ENCODE measurements at places on chromosomes 7 and 10.

GRCh38 chr10:29643771-29644501 lies 9.2 kb upstream of the SVIL start:
- no peak for DNase-seq

- DNase-seq, result no peak
Observed at GRCh38 chr7:122137251-122138077, 6.6 kb downstream of the AASS start.

DNA sequence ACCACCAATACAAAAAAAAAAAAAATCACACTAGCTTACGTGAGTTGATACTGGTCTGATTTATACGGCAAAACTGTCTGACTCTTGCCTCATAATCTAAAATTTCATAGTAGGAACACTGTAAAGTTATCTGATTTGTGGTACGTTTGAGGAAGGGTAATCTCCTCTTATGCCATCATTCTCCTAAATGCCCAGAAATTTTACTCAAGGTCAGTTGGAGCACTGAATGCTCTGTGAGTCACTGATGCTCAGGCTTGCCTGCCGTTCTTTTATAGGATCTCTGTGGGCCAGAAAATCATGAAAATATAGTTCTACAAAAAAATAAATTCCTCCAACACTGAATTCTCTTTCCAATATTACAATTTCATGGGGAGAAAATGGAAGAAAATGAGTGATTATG lies 135.7 kb downstream of the PDE1C start:
- DNase-seq, result no peak

GRCh38 chr7:99929730-99930053 lies 272 bp upstream of the GJC3 start:
- no peak for DNase-seq

GRCh38 chr7:26365077-26365900 lies 73.6 kb downstream of the SNX10 start:
- DNase-seq, result peak; percentile 67

DNA sequence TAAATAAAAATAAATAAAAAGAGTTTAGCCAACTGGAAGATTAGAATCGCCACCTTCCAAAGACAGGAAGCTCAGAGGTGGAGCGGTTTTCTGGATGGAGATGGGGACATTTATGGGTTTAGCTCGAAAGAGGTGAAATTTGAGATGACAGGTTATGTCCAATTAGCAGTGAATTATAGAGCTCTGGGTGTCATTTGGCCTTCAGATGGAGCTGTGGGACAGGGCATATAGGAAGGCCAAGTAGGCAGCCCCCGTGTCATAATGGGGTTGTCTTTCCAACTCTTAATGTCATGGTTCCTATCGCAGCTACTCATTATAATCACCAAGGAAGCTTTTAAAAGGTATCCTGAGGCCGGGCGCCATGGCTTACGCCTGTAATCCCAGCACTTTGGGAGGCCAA lies 21.0 kb upstream of the EEPD1 start:
- no peak for DNase-seq

- no peak for DNase-seq
Observed at GRCh38 chr7:90944021-90944420, 320.2 kb upstream of the FZD1 start.

GRCh38 chr7:91313113-91313512 lies 48.9 kb downstream of the FZD1 start:
- DNase-seq, result no peak

GRCh38 chr10:34716958-34717357 lies 98.1 kb downstream of the PARD3 start:
- no peak for DNase-seq

GRCh38 chr10:117480097-117480496 lies 62.4 kb upstream of the EMX2 start:
- no peak for DNase-seq

DNA sequence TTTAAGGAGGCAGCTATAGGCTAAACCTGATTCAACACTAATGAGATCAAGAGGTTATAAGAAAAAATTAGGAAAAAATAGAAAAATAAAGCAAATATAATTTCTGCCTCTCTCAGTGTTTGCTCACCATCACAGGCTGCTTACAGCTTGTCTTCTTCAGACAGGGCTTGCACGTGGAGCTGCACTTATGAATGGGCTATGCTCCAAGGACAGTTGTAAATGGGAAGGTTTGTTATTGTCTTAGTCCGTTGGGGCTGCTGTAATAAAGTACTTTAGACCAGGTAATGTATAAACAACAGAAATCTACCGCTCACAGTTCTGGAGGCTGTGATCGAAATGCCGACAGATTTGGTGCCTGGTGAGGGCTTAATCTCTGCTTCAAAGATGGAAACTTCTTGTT lies 219.8 kb downstream of the NEBL start:
- DNase-seq, result no peak

- no peak for DNase-seq
Observed at GRCh38 chr10:132654708-132655661, 117.4 kb downstream of the INPP5A start.

GRCh38 chr7:40356871-40357709 lies 222.3 kb downstream of the SUGCT start:
- no peak for DNase-seq

DNA sequence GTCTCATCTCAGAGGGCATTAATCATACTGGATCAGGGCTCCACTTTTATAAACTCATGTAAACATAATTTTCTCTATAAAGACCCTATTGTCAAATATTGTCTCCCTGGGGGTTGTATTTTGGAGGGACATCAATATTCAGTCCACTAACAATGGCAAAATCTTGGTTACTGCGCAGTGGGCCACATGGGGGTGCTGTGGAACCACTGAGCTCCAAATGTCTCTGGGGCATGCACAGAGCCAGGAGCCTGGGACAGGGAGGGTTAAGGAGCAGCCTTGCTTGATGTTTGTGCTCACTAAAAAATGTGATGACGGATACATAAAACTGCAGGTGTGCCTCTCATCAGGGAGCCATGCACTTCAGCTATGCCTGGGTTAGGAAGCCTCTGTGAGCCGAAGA lies 62.1 kb upstream of the PRSS58 start:
- no peak for DNase-seq

DNA sequence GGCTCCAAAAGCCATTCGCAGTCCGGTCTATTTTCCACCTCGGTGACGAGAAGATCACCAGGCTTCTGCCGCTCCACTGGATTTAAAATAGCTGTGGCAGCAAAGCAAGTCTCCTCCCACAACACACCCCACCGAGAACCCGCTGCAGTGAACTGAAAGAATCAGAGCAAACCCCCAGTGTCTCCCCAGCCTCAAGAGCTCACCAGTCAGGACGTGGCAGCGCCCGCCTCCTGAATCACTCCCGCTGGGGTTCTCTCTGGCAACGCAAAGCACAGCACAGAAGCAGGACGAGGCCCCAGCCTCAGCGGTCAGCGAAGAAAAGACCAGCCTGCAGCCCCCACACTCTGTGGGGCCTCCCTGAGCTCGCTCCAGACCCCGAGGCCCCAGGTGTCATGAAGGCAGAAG lies 126.1 kb upstream of the PPP2R2D start:
- no peak for DNase-seq

GRCh38 chr7:87463982-87464381 lies 11.5 kb downstream of the ABCB4 start:
- no peak for DNase-seq

DNA sequence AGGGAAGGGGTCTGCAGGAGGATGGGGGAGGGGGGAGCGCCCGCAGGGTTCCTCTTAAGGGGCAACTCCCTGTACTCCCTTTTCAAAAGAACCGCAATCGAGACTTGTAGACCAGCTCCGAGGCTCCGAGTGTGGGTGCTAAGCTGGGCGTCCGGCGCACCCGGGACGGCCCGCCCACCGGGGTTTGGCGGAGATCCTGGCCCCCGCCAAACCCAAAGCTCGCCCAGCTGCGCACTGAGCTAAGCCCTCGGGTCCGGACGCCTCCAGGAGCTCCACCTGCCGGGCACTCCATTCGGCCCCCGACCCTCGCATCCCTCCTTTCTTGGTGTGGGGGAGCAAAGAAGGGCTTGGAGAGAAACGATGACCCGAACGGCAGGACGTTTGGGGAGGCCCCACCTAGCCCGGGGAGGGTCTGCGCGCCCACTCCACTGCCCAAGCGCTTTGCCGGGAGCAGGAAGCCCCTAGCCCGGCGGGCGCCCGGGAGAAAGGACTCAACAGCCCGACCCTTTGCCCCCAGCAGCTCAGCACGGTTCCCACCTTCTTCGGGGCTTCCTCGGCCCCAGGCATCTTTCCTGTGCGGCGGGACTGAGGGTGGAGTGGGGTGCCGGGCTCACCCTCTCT lies 651 bp downstream of the AFAP1L2 start:
- DNase-seq, result no peak

DNA sequence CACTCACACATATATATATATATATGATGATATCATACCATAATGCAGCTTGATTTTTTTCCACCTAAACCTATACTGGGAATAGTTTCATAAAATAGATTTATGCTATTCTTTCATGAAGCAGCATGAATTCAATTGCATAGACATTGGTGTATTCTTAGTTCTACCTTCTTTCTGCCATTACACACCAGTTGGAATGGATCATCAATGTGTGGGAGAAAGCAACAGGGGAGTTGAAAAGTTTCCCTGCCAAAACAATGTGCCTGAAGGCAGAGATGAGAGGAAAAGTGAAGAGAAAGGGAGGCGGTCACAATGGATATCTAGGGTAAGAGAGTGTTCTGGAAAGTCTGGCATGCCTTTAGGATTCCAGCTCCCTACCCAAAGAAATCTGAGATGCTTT lies 25.2 kb upstream of the ACSL5 start:
- DNase-seq, result no peak

GRCh38 chr7:80661729-80662128 lies 23.3 kb downstream of the CD36 start:
- DNase-seq, result no peak

- no peak for DNase-seq
Observed at GRCh38 chr10:121899727-121900126, 28.1 kb downstream of the ATE1 start.

GRCh38 chr10:64112701-64113355 lies 591.6 kb downstream of the REEP3 start:
- no peak for DNase-seq

GRCh38 chr7:130356876-130357611 lies 12.4 kb downstream of the CPA5 start:
- peak; percentile 60 for DNase-seq

- DNase-seq, result no peak
Observed at GRCh38 chr10:106935978-106936451, 228.5 kb downstream of the SORCS1 start.

DNA sequence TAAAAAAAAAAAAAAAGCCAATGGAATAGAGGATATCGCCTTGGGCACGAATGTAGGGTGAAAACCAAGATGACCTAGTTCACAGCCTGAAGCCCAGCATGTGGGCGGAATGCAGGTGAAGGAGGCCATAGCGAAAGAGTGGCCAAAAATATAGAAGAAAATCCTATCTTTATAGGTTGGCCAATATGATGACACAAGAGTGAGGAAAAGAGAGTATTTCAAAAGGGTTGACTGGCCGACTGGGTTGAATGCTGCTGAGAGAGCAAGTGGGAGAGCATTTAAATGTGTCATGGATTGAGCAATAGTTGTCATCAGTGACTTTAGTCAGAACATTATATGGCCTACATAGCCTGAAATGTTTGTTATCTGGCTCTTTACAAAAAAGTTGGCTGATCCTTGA lies 17.2 kb upstream of the GLI3 start:
- no peak for DNase-seq

DNA sequence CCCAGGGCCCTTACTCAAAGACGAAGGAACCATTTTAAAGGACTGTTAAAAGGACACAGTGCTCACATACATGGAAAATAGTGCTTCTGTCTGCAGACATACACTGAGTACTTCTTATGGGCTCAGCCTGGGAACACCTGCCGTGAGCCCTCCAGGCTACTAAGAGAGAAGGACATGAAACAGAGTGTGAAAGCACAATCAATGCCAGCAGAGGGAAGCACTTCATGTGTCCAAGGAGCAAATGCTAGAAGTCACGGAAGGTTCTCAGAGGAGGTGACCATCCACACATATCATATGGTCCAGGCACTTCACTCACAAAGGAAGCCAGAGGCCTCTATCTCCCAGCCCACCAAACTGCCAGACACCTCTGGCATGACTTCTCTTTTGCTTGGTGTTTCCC lies 15.5 kb downstream of the ELMO1 start:
- no peak for DNase-seq

GRCh38 chr7:158261362-158262235 lies 326.0 kb downstream of the PTPRN2 start:
- DNase-seq, result no peak

- no peak for DNase-seq
Observed at GRCh38 chr7:70578131-70578530, 553.8 kb upstream of the GALNT17 start.

DNA sequence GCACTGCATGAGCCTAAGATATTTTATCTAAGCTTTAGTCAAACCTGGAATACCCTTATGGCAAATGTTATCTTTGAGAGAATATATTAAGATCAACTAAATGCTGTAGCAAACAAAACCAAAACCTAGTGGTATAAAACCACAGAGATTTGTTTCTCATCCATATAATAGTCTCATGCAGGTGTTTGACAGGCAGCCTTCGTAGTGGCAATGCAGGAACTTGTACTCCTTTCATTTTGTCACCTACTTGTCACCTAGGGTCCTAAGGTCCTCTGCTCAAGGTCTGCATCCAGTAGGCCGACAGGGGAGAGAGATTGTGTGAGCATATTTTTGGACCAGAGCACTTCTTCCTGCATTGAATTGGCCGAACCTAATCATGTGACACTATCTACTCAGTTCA lies 352.6 kb downstream of the GPR37 start:
- DNase-seq, result no peak

GRCh38 chr7:95421000-95421846 lies 13.6 kb downstream of the PON2 start:
- DNase-seq, result no peak

DNA sequence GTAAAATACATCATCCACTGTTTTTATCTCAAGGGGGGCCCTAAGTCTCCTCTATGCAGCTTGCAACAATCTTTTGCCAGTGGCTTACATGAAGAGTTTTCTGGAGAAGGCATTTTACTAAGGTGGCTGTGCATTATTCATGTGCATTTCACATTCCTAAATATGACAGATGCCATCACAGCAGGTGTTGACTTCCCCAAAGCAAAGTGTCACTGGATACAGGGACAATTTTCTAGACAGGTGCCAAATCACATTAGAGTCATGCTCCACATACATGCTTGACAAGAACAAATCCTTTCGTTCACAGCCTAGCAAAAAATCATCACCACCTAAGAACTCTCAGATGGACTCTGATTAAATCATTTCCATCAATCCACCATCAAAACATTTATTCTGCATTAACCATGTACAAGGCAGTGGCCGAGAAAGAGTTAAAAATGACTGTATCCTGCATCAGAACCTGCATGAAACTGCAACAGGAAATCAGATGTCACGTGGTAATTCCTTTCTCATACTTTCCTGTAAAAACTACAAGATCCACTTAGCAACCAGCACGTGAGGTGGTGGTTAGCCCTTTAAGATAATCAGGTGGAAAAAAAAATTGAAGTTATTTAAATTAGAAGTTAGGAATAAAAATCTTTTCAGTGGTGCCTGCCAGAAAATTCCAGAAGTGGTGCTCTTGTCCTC lies 88.2 kb upstream of the AFAP1L2 start:
- no peak for DNase-seq
